Calu3 (cell line): ENCODE measurements at places on chromosomes 3 and 15. TPM values are rescaled to one million over a fixed set of nuclear protein-coding genes. Genes with fewer than 3 reads are reported as not detected.

CELSR3 gene
- total RNA-seq: 24.9 and 28.5 TPM in 2 replicates

CYP11A1 gene
- not detected in 2 replicates for total RNA-seq

ALDH1L1 gene
- total RNA-seq: 4.4 and 11.2 TPM in 2 replicates

WDR72 gene
- 3.7 and 3.9 TPM in 2 replicates for total RNA-seq

ROBO2 gene
- not detected in 2 replicates for total RNA-seq

SPESP1 gene
- total RNA-seq: not detected in 2 replicates

DYNLT2B gene
- total RNA-seq: 7.8 and 10.8 TPM in 2 replicates

POMGNT2 gene
- 14.3 and 15.5 TPM in 2 replicates for total RNA-seq

C3orf62 gene
- total RNA-seq: 6.7 and 8.8 TPM in 2 replicates

EBLN2 gene
- total RNA-seq: 6.1 and 8.4 TPM in 2 replicates

TRIM42 gene
- total RNA-seq: not detected in 2 replicates

CACNA2D3 gene
- total RNA-seq: not detected in 2 replicates

RGMA gene
- 0.73 and 0.78 TPM in 2 replicates for total RNA-seq

ASB14 gene
- total RNA-seq: 0.12 and 0.40 TPM in 2 replicates

RBP2 gene
- total RNA-seq: not detected in 2 replicates

TMF1 gene
- total RNA-seq: 31.3 and 34.4 TPM in 2 replicates

RARRES1 gene
- 1,088 and 1,195 TPM in 2 replicates for total RNA-seq

NOX5 gene
- total RNA-seq: 0.14 and 0.20 TPM in 2 replicates

CADPS gene
- total RNA-seq: 0.54 TPM in 1 of 2 replicates, not detected in the other

GP5 gene
- 0.10 and 0.21 TPM in 2 replicates for total RNA-seq

ZNF639 gene
- total RNA-seq: 48.0 and 52.1 TPM in 2 replicates

GANC gene
- total RNA-seq: 10.8 and 12.7 TPM in 2 replicates

TRPM1 gene
- total RNA-seq: not detected in 2 replicates

LRRC34 gene
- not detected in 2 replicates for total RNA-seq

ATG7 gene
- 34.6 and 37.3 TPM in 2 replicates for total RNA-seq
